ENCODE measurements at places on chromosomes 12 and 14.

- DNase-seq: no peak
These were observed 122.2 kb upstream of the RTL1 start for GRCh38 chr14:101025696-101026095.

- DNase-seq: no peak
These were observed 227.4 kb downstream of the NEDD1 start for GRCh38 chr12:97134495-97134894.

DNA sequence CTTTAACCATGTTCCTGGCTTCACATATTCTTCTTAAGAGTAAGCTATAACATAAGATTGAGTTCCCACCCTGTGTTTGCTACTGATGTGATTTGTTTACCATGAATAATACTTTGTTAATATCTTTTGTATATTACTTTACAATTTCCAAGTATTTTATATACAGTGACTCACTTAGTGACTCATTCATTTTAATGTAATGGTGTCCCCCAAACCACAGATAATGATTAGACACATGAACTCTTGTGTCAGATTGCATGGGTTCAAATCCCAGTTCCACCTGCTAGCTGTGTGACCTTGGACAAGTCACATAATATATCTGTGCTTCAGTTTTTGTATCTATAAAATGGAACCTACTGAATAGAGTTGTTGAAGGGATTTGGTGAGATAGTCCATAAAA is 76.1 kb downstream of the MYF5 start:
- DNase-seq: no peak

- no peak for DNase-seq
These were observed 108.8 kb upstream of the RFLNA start for GRCh38 chr12:124185971-124186686.

- DNase-seq: no peak
These were observed 3.6 kb upstream of the KRAS start for GRCh38 chr12:25254271-25254880.

DNA sequence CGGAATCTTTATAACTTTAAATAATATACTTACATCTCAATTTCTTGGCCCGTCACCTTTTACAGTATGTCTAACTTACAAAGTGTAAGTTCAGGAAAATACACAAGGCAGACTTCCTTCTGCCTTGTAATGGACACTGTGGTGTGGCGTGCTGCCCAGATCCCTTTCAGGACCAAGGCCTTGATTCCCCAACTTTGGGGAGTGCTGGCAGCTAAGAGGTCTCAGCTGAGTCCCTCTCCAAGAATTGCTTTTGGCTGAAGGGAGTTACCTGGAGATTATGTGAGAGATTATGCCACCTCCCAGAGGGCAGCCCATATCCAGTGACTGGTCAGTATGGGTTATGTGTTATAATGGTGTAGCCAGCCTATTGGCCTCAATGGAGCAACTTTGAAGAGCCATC is 21.2 kb upstream of the BATF start:
- no peak for DNase-seq

DNA sequence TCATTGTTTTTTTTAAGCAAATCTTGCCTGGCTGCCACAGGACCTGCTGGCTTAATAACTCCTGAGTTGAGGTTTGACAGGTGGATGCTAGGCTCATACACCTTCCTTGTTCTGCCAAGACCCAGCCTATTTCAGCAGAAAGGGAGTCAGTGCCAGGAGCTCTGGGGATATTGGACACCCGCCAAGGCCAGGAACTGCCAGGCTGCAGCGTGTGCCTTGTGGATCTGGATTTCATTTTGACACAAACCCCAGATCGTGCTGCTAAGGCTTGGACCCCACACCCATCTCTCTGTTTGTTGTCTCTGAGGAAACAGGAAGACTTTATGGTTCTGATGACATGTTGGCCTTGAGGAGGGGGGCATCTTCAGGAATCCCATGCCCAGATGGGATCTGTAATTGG is 44.4 kb upstream of the PRIMA1 start:
- no peak for DNase-seq

- DNase-seq: no peak
These were observed 11.8 kb upstream of the HHIPL1 start for GRCh38 chr14:99633141-99633540.

- DNase-seq: no peak
These were observed 92.7 kb downstream of the LMO3 start for GRCh38 chr12:16513231-16513630.

GRCh38 chr12:14635776-14636175 is 60.6 kb downstream of the GUCY2C start:
- DNase-seq: no peak

GRCh38 chr12:101055940-101056339 is 154.1 kb downstream of the SLC5A8 start:
- DNase-seq: no peak

- no peak for DNase-seq
These were observed 27.5 kb downstream of the RFLNA start for GRCh38 chr12:124322271-124322998.

DNA sequence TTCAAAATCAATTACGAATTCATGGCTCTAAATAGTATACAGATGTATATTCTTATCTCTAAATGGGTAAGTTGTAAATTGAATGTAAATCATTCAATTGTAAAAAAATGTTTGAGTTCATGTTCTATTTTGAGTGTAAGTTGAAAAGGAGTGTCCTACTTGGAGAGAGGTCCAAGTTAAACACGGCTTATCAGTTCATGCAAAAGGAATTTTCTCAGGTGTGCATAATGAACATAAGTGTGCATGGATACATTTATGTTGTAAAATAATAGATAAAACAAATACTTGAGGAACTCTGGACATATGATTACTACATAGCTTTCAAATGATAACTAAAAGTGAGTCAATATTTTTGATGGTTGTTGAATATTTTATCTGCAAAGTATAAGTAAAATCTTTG is 79.5 kb downstream of the PPFIA2 start:
- no peak for DNase-seq

GRCh38 chr12:124731869-124732268 is 131.8 kb downstream of the SCARB1 start:
- DNase-seq: no peak

- peak; percentile 15 for DNase-seq
These were observed 15.4 kb upstream of the CARMIL3 start for GRCh38 chr14:24036169-24036962.

GRCh38 chr12:110821917-110822316 is 24.9 kb upstream of the CCDC63 start:
- DNase-seq: no peak

DNA sequence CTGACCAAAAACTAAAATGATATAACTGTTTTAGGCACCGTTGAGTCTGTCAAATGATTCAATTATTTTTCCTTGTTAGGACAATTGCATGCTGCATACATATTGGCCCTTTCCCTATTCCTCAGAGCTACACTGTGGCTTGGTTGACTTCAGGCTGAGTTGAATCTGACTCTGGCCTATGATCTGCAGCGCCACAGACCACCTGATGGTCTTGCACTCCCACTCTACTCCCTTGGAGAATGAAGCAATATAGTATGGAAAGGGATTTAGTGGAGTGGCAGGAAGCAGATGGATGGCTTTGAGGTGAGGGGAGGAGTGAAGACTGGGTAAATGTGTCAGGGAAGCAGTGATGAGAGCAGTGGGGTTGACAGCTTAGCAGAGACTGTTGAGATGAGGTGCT is 579.0 kb upstream of the STXBP6 start:
- no peak for DNase-seq

GRCh38 chr12:93356214-93356613 is 21.5 kb upstream of the NUDT4 start:
- no peak for DNase-seq

DNA sequence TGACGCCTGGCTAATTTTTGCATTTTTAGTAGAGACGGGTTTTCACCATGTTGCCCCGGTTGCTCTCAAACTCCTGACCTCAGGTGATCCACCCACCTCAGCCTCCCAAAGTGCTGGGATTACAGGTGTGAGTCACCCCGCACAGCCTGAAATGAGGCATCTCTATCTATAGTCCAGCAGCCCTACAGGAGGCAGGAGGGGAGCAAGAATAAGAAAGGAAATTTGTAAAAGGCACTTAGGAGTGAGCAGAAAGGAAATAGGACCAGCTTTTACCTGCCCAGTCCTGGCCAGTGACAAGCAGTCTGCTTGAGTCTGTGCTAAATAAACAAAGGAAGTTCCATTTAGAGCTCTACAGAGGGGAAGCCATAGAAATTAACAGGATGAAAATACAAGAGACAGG is 15.0 kb upstream of the PSMA6 start:
- DNase-seq: no peak

DNA sequence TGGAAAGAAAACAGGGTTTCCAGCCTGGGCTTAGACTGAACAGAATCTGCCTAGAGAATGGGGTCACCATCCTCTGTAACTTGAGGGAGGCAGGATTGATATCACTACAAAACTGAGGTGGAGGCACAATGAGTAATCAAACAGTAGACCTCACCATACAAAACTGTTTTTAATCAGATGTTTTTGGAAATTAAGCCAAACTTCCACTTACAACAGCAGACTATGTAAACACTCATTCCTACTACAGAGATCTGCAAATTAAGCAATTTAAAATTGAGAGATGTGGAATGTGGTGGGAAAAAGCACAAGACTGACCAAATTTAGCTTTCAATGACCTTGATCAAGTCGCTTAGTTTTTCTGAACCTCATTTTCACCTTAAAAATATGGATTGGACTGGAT is 104.3 kb upstream of the SLC38A4 start:
- no peak for DNase-seq

- DNase-seq: no peak
These were observed 28.8 kb upstream of the HIGD1C start for GRCh38 chr12:50923361-50924130.
